ENCODE measurements at places on chromosomes 3 and 15.

GRCh38 chr15:39270221-39270855 is 310.5 kb upstream of the THBS1 start:
- DNase-seq = no peak

DNA sequence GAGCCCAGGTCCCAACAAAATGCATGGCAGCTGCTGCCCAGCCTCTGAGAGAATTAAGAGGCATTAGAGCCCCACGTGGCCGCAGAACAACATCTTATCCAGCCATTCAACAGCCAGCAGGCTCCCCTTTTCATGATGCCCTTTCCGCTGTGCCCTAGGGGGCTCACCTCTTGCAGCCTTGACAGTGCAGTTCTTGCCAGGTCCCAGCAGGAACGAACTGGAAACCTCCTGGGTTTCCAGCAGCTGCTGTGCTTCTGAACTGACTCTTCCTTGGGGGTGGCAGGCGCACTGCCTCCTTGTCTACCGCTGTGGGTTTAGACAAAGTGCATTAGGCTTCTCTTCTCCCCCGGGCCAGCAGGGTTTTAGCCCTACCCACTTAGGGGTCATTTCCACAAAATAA is 85.2 kb downstream of the FAM174B start:
- no peak for DNase-seq

DNA sequence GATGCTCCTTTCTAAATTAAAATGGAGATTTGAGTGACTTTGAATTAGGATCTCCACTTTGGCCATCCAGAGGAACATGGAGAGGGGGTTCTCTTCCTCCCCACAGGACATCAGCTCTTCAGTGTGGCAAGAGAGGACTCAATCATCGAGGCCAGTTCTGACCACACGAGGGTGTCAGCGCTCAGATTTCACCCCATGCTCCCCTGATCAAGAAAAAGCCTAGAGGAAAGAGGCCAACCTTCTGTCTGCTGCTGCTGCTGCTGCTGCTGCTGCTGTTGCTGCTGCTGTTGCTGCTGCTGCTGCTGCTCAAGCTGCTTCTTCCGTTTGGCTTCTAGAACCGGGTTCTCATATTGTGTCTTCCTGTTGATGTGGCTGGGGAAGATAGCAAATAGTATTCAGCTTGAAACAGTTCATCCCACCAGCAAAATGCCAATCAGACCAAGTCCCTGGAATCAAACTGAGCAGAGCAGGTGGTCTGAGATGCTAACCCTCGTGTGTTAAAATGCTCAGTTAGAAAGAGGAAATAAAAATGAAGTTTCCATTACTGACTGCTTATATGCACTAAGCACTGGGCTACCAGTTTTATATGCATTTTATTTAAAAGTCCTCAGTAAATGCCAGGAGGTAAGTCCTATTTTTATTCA is 599.0 kb downstream of the MAGI1 start:
- no peak for DNase-seq

DNA sequence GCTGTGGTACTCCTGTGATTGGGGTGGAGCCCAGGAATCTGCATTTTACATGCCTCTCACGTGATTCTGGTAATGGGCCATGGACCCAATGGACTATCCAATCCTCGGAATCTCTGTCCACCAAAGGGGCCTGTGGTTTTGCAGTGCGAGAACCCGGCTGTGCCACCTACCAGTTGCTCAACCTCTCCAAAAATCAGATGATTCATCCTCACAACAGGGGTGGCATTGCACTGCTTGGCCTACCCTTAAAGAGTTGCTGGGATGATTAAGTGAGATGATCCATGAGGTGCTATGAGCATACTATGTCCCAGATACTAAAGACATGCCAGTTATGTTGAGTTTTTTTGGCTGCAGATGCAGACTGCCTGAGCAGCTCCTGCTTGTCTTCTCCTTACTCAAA is 5.1 kb downstream of the ANP32A start:
- no peak for DNase-seq

- DNase-seq = no peak
These were observed 2.3 kb downstream of the ANXA2 start for GRCh38 chr15:60395276-60396011.

DNA sequence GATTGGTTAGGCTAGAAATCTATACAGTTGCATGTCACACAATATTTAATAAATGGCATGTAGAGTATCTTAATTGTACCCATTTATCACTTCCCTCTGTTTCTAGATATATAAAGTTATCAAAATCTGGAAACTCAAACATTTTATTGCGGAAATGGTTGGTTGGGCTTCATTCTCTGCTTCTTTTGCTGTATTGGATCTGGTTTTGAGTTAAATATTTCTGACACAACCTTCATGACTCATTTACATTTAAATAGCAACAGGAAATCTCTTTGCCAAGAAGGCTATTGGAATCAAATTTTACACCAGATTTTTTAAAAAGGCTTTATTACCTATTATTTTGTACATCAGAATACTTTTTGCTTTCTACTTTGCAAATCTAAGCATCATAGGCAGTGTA is 153.8 kb downstream of the EBLN2 start:
- DNase-seq = no peak

- no peak for DNase-seq
These were observed 8.3 kb downstream of the TRA2B start for GRCh38 chr3:185929192-185930151.

DNA sequence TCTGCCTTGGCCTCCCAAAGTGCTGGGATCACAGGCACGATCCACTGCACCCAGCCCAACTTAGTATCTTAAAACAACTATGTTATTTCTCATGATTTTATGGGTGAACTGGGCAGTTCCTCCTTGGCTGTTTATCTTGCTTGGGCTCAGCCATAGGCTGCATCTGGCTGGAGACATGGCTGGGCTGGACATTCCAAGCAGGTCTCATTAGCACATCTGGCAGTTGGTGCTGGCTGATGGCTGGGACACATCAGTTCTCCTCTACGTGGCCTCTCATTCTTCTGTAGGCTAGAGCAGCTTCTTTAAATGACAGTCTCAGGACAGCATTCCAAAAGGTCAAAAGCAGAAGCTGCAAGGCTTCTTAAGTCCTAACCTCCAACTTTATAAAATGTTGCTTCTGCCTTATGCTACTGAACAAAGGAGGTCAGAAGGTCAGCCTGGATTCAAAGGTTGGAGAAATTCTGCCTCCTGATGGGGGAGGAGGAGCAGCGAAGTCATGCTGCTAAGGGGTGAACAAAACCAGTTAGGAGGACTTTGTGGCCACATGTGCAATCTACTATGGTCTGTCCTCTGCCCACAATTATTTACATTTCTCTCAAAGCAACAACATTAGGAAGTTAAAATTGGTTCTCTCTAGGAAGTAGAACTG is 144.0 kb downstream of the AQP9 start:
- no peak for DNase-seq

GRCh38 chr15:90294601-90295269 is 29.3 kb downstream of the NGRN start:
- no peak for DNase-seq

DNA sequence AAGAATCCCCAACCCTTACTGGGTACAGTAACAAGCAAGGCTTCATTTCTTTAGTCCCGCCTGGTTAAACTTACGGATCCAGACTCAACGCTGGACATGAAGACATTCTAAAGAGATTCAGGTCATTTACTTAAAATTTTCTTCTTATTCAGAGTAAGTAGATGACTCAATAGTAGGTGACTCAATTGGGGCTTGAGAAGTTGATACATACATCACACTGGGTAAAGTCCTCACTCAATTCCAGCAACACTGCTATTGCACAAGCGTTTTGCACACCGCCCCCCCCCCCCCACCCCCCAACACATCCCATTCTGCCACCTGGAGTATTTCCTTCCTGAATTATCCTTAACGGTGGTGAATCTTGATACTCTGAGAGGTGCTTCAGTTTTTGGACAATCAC is 610.0 kb downstream of the FOXP1 start:
- DNase-seq = no peak

GRCh38 chr3:25593001-25593400 is 71.7 kb downstream of the TOP2B start:
- no peak for DNase-seq

DNA sequence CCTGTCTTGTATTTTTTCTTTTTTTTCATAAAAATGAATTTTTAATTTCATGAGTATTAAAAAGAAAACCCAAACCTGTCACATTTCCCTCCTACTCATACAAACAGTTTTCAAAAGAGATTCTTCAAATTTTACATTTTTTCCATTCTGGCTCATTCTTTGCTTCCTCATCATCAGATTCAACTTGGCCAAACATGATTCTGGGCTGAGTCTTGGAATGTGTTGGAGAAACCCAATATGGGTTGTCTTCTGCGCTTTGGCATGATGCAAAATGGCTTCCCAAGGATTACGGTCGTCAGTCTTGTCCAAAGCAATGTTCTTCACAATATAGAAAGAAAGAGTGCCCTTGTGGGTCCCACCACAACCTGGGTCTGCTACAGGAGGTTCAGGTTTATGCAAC is 12.4 kb upstream of the TM4SF4 start:
- no peak for DNase-seq

DNA sequence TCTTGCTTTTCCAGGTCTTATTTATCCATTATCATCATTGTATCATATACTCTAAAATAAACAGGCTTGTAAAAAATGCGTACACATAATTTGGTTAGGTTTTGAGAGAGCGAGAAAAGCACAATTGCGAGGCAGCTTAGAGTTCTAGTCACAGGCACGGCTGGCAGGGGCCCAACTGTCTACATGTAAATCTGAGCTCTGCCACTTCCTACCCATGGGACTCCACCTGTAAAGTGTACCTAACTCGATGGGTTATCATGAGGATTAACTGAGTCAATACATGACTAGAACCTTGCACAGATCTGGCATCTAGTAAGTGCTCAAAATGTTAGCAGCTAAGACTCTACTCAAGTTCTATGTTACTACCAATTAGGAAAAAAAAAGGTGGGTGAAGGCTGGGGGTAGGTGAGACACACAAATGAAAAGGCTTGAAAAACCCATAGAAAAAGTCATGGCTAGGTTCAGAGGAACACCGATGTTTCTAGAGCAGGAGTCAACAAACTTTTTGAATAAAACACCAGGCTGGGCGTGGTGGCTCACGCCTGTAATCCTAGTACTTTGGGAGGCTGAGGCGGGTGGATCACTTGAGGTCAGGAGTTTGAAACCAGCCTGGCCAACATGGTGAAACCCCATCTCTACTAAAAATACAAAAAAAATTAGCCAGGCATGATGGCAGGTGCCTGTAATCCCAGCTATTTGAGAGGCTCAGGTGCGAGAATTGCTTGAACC is 36.2 kb downstream of the GLB1 start:
- peak; percentile 56 for DNase-seq

DNA sequence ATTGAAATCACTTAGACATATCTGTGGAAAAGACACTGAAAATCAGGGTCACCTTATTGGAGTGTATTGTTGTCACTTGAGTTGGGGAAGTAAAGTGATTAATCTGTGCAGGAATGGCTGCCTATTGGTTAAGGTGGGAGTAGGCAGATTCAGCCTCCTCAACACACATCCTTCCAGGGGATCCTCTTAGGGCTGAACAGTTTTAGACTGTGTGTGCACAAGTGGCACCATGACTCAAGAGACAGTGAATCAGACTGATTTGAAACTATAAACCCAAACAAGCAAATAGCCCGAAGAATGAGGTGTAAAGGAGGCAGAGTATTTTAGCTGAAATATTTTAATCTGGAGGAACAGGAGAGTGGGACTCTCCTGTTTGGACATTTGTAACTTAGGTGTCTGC is 4.9 kb downstream of the ABHD17C start:
- DNase-seq = no peak

DNA sequence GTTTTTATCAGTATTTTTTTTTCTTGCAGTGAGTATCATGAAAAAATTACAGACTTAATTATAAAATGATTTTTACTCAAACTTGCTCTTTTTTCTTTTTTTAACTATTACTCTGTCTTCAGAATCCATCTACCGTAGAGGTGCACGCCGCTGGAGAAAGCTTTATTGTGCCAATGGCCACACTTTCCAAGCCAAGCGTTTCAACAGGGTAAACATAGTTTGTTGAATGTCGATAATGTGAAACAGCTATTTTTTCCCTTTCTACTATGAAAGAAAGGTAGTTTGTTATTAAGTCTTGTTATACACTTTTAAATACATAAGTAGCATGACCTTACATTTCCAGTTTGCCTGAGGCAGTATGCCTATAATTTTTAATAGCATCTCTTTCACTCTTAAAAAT is 45.6 kb downstream of the PRKCI start:
- DNase-seq = no peak

GRCh38 chr15:76239786-76240185 is 71.5 kb downstream of the ETFA start:
- no peak for DNase-seq

GRCh38 chr15:38672273-38672672 is 107.7 kb upstream of the RASGRP1 start:
- DNase-seq = no peak

DNA sequence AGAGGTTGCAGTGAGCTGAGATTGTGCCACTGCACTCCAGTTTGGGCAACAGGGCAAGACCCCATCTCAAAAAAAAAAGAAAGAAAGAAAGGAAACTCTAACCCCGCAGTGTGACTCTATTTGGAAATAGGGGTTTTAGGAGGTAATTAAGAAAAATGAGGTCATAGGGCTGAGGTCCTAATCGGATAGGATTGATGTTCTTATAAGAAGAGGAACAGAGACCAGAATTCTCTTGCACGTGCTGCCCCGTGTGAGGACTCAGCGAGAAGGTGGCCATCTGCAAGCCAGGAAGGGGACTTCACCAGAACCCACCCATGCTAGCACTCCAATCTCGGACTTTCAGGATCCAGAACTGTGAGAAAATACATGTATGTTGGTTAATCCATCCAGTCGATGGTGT is 25.8 kb downstream of the KLHL6 start:
- no peak for DNase-seq

- DNase-seq = peak; percentile 1
These were observed 9.2 kb upstream of the SLC6A1 start for GRCh38 chr3:10983219-10983916.

GRCh38 chr3:175489406-175489805 is 630.3 kb downstream of the NAALADL2 start:
- no peak for DNase-seq

DNA sequence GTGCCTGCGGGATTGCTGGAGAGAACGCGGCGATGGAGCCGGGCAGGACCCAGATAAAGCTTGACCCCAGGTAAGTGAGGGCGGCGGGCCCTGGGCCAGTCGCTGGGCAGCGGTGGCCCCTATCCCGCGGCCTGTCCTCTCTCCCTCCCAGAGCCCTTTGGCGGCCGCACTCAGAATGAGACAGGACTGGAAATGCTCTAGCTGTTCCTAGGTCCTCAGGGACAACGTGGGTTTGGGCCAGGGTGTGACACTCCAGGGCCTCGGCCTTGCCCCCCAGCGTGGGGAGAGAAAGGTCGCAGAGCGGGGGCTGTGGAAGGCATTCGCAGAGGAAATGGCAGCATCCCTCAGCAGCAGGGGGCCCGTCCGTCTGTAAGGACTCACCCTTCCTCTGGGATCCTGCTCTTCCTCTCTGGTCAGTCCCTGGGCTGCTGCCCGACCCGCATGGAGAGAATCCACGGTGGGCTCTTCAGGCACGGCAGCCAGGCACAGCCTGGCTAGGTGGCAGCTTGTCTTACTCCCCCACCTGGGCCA is 412 bp downstream of the SLC51A start:
- no peak for DNase-seq

- DNase-seq = no peak
These were observed 481.7 kb downstream of the GBE1 start for GRCh38 chr3:81279481-81280379.

Data from stimulated activated CD4-positive, alpha-beta T cell treated with anti-CD3 and anti-CD28 coated beads, Interleukin-12 subunit alpha, Interleukin-12 subunit beta, amount 100 ng/mL, for 48 hours (primary cell).